Retinal pigment epithelial cell (primary cell): ENCODE measurements at places on chromosomes 11 and 22.

DNA sequence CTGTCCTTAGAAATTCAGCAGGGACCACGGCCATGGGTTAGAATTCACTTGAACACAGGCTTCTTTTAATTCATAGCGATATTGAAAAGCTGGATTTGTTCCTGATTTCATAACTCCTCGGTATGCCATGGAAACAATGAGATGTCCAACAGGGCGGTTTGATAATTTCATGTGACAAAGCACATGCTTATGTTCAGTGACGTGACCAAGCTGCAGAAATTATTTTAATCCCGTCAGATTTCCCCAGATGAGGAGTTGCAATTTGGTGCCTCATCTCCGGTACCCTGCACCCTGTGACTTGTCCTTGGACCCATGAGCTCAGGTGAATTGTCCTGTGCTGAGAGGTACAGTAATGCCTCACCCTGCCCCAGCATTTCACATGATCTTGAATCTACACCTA, 81.7 kb downstream of the C11orf91 start:
- no peak for DNase-seq

DNA sequence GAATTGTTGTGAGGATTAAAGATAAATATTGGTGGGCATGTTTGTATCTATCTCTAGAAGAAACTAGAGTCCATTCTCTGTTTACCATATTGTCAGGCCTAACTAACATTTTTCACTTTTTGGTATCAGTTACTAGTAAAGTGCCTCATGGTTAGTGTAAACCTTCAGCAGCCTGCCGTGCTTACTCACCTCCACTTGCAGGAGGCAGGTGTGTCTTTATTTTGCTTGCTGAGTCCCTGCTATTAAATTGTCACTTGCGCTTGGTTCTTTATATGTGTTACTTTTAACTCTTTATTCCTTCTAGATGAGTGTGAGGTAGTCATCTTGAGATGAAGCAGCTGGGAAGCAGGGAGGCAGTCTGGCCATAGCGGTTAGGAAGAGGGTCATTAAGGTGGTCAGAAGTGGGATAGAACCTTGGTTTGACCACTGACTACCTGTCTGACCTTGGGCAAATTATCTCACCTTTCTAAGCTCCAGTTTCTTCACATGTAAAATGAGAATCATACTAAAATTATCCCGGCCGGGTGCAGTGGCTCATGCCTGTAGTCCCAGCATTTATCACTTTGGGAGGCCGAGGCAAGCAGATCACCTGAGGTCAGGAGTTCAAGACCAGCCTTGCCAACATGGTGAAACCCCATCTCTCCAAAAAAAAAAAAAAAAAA, 21.2 kb downstream of the PPP6R3 start:
- DNase-seq = no peak

DNA sequence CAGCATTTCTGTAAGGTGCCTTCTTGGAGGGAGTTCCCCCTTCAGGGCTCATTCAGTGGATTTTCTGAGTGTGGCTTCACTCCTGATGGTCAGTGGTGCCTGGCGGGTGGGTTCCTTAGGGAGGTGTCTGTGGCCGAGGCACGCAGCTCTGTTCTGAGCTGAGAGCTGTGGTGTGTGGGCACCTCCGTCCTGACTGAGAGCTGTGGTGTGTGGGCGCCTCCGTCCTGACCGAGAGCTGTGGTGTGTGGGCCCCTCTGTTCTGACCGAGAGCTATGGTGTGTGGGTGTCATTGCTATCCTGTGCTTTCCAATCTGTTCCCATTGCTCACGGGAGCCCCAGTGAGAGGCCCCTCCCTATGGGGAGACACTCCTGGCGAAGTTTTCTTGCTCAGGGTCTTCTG, 39.8 kb downstream of the MUC6 start:
- DNase-seq = no peak

DNA sequence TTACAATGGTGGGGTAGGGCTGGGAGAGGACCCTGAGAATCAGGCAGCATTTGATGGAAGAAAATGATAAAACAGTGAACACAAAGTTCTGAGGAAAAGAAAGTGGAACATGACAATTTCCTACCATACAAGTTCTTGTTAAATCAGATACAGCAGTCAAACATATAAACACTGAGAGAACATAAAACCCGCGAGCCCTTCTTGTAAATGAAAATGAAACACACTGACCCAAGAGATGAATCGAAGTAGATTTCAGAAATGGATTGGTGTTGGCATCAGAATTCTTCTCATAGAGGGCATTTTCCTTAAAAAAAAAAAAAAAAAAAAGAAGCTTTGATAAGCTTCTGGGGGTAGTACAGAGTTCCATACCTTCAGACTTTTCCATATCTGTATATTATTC, 134.7 kb upstream of the TMEM45B start:
- DNase-seq = no peak

GRCh38 chr11:60077216-60077817, 11.1 kb upstream of the MS4A2 start:
- no peak for DNase-seq

GRCh38 chr22:25876871-25877270, 134.9 kb downstream of the MYO18B start:
- DNase-seq = no peak

DNA sequence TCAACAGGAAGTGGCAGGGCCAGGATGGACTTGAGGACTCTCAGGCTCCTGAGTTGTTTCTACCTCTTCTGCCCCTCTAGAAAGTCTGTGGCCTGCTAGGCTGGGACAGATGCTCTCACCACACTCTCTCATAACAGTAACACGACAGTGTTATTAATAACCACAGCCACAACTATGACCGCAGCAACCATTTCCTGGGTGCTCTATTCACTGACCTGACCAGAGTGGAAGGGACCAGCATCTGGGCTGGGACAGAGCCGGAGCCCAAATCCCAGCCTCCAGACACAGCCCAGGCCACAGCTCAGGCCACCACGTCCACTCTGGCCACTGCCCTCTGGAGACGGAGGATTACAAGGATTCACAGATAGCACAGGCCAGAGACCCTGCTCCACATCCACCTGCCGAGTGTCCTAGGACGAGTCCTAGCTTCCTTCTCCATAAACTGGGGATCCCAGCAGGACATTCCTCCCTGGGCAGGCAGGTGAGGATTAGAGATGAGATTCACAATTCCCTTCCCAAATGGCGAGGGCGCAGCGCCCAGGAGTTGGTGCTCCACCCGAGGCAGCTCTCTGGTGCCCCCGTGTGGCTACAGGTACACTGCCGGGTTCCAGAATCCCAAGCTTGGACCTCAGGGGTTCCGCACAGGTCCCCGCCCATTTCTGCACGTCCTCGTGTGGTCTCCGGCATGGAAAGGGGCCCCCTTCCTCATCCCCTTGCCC, 7.1 kb downstream of the PNPLA5 start:
- DNase-seq = no peak

DNA sequence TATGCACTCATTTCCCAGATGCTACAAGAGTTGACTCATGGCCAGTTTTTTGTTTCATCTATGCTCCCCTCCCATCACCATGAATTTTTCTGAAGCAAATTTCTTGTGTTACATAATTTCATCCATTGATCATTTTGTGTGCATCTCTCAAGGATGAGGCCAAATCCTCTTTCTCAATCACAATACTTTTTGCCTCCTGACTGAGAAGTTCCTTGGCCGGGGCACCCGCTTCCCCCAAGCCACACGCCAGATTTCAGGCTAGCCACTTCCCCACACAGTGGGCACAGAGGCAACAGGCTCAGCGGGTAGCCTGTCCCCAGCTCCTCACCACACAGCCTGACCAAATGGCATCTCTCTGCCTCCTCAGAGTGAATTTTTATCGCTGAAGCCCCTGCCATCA, 9.8 kb upstream of the DSCAML1 start:
- DNase-seq = no peak

DNA sequence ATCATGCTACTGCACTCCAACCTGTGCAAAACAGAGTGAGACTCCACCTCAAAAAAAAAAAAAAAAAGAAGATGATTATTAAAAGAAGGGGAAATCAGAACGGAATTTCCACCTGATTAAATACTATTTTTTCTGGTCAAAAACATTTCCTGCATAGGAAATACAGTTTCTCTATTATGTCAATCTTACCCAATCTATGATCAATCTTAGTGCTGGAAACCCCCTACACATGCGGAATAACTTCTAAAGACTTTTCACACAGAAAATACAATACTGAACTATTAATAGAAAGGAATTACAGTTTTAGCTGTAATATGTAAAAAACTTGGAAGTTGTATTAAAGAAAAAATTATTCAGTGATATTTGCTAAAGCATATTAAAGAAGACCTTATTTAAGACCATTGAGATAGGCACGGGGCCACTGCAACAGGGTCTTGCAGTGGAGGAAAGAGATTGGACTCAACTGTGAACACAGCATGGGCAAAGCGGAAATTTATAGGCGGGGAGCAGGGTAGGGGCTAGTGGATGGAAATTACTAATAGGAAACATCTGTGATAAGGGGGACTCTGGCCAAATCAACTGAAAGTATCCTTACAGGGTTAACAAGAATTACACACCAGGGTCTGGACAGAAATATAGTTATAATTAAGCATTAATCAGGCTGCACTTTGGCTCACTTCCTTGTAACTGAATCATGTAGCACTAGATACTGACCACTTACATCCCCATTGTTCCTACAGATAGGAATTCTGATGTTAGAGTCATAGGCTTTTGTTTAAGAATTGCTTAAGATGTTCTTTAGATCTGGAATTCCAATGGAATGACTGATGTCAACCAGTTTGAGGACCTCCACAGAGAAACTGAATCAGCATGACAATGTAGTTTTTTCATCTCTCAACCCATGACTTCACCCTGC, 411.5 kb upstream of the DDI1 start:
- peak; percentile 37 for DNase-seq

GRCh38 chr22:26502688-26503561, 9.3 kb downstream of the TFIP11 start:
- DNase-seq = no peak

- no peak for DNase-seq
Measured at GRCh38 chr22:39287076-39287725, 32.2 kb downstream of the RPL3 start.

DNA sequence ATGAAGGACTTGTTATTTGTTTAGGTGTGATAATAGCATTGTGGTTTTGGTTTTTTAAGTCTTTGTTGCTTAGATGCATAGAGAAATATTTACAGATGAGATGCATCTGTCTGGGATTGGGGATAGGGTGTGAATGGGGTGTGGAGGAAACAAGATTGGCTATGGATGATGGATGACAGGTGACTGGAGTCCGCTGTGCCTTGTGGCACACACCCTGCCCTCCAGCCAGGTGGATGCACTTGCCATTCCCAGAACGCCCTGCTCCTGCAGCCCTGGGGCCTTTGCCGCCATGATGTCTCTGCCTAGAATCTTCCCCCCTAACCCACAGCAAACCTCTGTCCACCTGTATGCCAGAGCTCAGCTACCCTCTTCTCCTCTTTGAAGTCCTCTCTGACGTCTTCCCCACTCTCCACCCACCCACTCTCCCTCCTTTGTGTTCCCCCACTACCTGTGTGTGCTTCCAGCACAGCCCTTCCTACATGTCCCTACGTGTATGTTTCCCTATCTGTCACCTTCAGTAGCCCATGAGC, 54.7 kb downstream of the WNT11 start:
- no peak for DNase-seq
